Stomach (tissue), 19 donors: ENCODE measurements at places on chromosomes 16 and 17. TPM values are rescaled to one million over a fixed set of nuclear protein-coding genes. Genes with fewer than 3 reads are reported as not detected.

DNA sequence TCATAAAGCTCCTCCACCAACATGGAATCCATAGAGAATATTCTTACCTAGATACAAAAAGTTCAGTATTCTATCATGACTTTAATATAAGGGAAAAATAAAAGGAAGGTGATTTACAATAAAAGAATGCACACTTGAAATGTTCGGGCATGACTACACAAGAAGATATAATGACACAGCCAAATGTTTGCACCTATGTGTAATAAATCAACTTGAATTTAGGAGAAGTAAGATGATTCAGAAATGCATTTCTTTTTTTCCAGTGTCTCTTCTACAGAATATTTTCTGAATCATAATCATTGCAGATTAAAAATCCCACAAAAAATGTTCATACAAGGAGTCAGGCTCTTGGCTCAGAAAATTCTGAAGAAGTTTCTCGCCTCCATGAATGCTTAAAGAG is 404.0 kb upstream of the HSBP1 start:
- peaks cover 6% of the 10 kb centered on the region for H3K27me3 ChIP-seq
- H3K4me3 ChIP-seq, result no peak overlapping the region
- DNase-seq, result no peak

DNA sequence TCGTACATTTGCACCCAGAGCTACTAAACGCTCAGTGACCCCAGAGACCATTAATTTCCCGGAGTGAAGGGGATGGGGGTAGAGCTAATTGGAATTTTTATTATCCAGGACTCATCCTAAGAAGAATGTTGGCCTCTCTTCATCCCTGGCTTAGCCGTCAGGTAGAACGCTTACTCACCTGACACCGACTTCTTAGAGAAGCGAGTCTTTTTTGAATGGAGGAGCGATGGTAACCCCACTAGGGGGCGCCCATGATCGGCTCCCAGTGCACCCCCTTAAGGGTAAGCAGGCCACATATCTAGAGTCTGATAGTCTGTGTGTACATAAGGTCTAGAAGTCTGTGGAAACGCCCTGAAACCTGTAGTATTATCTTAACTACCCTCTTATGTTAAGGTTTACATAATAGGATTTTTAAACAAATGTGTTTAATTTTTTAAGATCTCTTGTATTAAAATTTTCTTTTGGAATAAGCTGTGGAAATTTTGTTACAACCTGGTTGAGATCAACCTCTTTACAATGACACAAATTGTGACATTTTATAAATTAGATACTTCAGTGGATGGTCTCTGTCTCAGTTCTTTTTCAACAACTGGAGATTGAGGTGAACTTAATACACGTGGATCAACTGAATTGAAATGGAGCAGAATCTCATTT is 229.8 kb downstream of the CPPED1 start:
- peaks cover 16% of the 10 kb centered on the region for H3K36me3 ChIP-seq
- H3K27ac ChIP-seq, result no peak overlapping the region
- no peak overlapping the region for H3K4me3 ChIP-seq
- no peaks in the 10 kb centered on the region for H3K4me1 ChIP-seq

DNA sequence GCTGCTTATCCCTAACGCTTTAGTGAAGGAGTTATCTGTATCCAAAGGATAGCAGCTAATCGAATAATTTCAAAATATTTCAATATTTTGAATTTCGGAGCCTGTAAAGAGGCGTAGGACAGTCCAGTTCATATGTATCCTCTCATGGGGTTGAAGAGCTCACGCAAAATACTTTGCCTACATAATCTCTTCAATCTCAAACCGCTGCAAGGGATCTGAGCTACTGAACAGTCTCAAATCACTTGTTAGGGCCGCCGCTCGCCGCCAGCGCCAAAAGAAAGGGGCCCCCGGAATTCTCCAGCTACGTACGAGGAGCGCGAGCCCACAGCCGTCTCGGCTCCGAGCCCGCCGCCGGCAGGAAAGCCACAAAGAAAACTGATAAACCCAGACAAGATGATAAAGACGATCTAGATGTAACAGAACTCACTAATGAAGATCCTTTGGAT is 601 bp upstream of the RFWD3 start:
- peaks cover 32% of the 10 kb centered on the region for H3K36me3 ChIP-seq
- H3K4me1 ChIP-seq, result peaks cover 7% of the 10 kb centered on the region
- DNase-seq, result peak; percentile 34
- no peaks in the 10 kb centered on the region for H3K27me3 ChIP-seq
- H3K4me3 ChIP-seq, result peak overlapping the region; percentile 98

ASPHD1 gene
- not detected for total RNA-seq

DNA sequence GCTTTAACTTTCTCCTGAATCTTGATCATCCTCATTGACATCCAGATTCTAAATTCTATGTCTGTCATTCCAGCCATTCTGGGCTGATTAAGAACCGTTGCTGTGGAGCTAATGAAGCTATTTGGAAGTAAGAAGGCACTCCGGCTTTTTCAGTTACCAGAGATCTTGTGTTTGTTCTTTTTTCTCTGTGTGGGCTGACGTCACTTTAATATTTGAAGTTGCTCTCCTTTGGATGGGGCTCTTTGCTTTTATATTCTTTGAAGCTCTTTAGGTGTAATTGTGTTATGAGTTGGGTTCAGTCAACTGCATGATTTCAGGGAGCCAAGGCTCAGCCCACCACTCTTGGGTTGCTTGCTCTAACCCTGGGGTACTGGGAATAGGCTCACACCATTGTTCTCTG is 460.6 kb downstream of the CDH8 start:
- H3K27me3 ChIP-seq, result no peaks in the 10 kb centered on the region
- H3K4me1 ChIP-seq, result no peaks in the 10 kb centered on the region
- DNase-seq, result no peak
- no peak overlapping the region for H3K4me3 ChIP-seq
